ENCODE measurements at places on chromosomes 7 and 10. TPM values are rescaled to one million over a fixed set of nuclear protein-coding genes. Genes with fewer than 3 reads are reported as not detected.

Gene VCL
- total RNA-seq = 161 TPM

Gene ADCYAP1R1
- not detected for total RNA-seq

Gene SUGCT
- total RNA-seq = 16.5 TPM

Gene SPDYE5
- not detected for total RNA-seq

Gene SEMA4G
- total RNA-seq = 1.8 TPM

Gene AKR1D1
- total RNA-seq = not detected

Gene TAS2R3
- total RNA-seq = 1.3 TPM

Gene RFC2
- 11.8 TPM for total RNA-seq

Gene TAS2R38
- total RNA-seq = not detected

Gene KBTBD2
- total RNA-seq = 35.7 TPM

Gene PRR15
- total RNA-seq = not detected

Gene ACSL5
- total RNA-seq = 1.7 TPM

Gene SPAM1
- not detected for total RNA-seq

Gene ANKRD2
- total RNA-seq = 1.8 TPM

Gene HOXA10
- total RNA-seq = 0.17 TPM

Gene KCP
- total RNA-seq = 0.50 TPM
